ENCODE measurements at places on chromosomes 11 and 22.

DNA sequence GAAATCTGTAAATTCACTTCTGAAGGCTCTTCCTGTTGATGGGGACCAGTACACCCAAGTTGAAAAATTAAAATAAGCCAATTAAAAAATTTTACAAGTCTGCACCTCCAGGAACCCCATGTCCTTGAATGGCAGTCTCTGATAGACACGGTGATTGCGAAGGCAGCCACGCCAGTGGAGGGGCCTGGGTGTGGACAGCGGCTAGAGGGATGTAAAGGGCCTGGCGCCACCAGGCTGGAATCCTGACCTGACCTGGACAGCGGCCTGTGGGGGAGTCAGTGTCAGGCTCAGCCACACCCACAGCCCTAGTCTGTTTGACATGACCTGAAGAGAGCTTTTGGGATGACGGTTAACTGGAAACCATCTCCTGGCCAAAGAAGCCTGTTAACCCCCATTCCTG is 49.5 kb upstream of the RFPL3 start:
- no peak for DNase-seq

DNA sequence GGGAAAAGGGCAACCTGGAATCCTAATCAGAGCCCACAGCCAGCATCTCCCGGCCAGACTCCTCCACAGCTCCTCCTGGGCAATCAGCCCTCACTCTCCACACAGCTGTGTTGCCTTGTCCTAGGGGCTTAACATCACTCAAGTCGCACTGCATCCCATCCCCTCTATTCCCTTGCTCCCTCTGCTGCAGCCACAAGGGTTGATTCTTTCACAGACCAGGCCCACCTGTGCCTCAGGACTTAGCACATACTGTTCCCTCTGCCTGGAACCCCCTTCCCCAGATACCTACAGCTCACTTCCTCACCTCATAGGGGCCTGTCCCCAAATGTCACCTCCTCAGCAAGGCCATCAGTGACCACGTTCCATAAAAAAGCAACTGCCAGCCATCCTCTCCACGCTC is 18.4 kb downstream of the SPATA19 start:
- DNase-seq, result no peak

GRCh38 chr11:75815345-75816168 is 547 bp downstream of the UVRAG start:
- DNase-seq, result peak; percentile 4

GRCh38 chr11:86128914-86129313 is 60.0 kb upstream of the PICALM start:
- no peak for DNase-seq

DNA sequence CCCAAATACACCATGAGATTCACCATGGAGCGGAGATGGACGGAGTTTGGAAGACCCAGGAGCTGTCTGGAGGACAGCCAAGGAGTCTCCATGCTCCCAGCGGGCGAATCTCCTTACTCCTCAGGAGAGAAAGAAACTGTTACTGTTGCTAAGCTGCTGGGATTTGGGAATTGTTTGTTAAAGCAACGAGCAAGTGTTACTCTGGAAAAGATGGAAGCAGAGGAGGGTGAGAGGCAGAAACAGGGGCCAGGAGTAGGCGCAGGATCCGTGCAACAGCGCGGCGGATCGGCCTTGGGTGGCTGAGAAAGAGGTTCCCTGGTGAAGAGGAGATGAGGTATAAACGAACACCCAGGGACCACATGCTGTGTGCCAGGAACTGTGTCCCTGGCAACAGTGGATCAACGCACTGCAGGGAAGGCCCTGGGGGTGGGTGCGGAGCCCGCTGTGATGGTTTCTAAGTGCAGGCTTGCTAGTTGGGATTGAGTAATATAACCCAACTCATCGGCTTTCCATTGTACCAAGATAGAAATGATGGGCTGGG is 1436.4 kb downstream of the BRD1 start:
- no peak for DNase-seq

GRCh38 chr11:70594031-70594430 is 195.7 kb downstream of the CTTN start:
- DNase-seq, result no peak

GRCh38 chr11:116582571-116582970 is 190.2 kb downstream of the BUD13 start:
- DNase-seq, result no peak

GRCh38 chr22:50292643-50293440 is 14.6 kb downstream of the PLXNB2 start:
- DNase-seq, result no peak

DNA sequence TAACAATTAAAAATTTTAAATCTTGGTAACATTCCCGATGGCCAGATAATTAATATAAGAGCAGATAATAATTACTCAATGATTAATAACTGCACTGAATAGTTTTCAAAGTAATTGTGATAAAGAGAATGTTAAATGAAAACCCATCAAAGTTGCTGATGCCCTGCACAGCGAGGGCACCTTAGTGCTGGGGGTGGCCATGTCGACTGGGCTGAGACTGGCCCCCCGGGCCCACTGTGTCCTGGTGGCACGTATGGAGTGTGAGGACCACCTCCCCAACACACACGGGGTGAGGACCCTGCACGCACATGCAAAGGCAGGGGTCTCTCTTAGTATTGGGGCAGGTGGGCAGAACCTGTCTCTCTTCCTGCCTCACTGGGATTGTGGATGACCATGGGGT is 15.1 kb upstream of the CCDC188 start:
- DNase-seq, result no peak

DNA sequence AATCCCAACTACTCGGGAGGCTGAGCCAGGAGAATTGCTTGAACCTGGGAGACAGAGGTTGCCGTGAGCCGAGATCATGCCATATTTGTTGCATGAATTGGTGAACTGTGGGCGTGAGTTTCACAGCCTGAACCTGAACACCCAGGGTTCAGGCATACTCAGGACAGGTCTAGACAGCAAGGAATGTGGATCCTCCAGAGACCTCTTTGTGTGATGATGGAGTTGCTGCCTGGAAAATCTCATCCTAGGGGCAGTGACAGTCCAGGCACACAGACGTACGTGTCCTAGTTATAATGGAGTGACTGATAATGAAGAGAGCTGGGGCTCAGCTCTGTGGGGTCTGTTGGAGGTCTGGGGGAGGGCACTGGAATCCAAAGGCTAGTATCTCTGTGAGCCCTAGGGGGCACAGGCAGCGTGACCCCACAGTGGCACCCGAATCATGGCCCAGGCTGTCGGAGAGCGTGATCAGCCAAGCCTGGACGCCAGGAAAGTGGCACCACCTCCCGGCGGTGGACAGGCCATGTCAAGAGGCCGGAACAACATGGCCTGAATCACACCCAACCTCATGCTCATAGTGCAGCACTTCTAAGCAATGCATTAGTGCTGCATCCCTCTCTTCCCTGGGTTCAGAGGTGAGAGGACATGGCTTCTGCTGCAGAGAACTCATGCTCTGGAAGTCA is 31.7 kb downstream of the RIBC2 start:
- no peak for DNase-seq

DNA sequence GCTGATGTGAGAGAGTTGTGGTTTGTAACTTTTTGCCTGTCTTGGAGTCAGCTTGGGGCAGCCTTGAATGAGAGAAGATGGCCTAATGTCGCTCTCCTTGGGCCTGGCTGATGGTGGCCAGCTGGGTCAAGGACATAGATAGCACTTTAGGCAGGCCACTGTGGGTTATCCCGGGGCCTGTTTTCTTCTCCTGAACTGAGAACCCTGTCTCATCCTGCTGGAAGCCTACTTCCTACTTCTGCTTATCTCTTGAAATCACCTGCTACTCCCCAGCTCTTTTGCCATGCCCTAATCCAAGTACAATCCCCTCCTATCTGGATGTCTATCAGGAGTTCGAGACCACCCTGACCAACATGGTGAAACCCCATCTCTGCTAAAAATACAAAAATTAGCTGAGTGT is 49.5 kb downstream of the OSBP2 start:
- no peak for DNase-seq

GRCh38 chr11:2590965-2591754 is 108.6 kb downstream of the KCNQ1OT1 start:
- DNase-seq, result no peak

DNA sequence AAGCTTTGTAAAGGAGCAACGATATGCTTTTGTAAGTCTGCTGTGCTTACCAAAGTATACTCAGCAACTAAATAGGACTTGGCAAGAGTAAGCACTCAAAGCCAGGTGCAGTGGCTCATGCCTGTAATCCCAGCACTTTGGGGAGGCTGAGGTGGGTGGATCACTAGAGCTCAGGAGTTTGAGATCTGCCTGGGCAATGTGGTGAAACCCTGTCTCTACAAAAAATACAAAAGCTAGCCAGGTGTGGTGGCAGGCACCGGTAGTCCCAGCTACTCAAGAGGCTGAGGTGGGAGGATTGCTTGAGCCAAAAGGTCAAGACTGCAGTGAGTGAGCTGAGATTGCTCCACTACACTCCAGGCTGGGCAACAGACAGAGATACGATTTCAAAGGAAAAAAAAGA is 67.5 kb downstream of the PAK1 start:
- DNase-seq, result no peak

- DNase-seq, result peak; percentile 80
Measured at GRCh38 chr11:57792060-57792541, 30.5 kb downstream of the CTNND1 start.

GRCh38 chr11:91170711-91171110 is 947.9 kb upstream of the CHORDC1 start:
- no peak for DNase-seq

GRCh38 chr11:79940165-79940564 is 499.3 kb upstream of the TENM4 start:
- no peak for DNase-seq

DNA sequence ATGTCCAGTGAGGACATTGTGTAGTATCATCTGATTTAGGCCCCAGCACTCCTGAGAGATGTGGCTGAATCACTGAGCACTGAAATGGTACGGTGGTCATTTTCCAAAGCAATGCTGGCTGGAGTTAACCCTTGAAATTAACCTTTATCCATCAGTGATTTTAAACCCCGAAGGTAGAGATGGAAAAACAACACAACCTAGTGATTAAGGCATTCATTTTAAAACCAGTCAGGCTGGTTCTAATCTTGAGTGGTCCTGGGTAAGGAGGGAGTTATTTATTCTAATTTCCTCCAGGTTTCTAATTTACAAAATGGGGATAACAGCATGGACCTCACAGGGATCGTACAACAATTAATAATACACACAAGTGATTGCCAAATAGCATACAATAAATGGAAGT is 6.6 kb upstream of the CSNK2A3 start:
- no peak for DNase-seq
